Caki2 (cell line): ENCODE measurements at places on chromosomes 6 and 20.

DNA sequence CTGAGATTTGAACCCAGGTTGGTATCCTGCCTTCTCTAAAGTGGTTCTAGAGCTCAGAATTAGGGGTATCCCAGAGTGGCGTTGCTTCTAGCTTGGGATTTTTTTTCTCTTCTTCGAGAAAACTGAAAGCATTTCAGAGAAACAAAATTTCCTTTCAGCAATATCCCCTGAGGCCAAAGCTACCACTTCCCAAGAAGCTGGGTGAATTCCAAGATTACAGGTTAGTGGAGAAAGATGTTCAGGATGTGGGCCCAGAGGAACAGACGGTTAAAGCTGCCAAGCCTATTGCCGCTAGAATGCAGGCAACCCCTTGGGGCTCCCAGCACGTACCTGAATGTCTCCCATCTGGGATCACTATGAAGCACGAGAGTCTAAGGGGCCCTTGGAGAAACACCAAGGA lies 134.1 kb downstream of the FOXO3 start:
- no peak for DNase-seq

DNA sequence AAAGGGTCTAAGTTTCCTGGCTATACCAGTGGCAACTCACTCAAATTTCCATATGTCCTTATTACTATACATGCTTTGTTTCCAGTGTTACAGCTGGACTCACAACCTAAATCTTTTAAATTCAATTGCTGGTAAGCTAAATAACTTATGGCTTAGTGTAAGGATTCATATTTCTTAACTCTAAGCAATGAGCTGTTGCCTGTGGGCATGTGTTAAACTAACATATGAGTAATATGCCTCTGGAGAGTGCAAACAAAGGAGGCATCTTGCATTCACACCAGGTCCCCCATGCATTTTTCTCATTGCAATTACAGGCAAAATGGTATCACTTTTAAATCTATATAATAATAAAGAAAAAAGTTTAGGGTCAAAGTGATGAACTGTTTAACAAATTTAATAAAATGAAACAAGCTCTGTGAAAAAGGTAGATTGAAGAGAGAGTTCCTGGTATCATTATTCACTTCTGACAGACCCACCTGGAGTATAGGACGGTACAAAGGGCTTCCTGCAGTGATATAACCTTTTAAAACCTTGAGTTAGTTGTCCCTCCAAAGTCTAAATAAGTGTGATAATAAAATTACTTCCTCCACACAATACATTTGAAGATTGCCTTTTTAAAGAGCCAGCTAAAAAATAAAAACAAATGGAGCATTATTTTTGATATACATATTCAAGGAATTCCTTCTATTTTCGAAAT lies 57.6 kb upstream of the HMGCLL1 start:
- no peak for DNase-seq

DNA sequence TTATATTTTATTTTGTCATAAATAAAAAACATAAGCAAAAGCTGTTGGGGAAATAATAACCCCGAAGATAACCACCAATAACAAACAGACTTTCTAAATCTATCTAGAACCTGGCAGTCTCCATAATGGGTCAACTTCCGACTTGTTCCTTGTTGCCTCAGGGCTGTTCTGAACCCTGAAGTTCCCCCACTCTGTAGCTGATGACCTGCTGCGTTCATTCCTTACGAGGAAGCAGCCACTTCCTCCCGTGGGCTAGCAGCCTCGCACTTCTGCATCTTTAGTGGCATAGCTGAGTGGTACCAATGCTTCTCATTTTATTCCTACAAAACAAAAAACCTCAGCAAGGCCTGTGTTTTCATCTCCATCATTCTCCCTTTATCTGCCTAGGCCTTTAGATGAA lies 103.0 kb downstream of the PLEKHG1 start:
- DNase-seq: no peak

- no peak for DNase-seq
These were observed 74.4 kb downstream of the PRL start for GRCh38 chr6:22222469-22222868.

DNA sequence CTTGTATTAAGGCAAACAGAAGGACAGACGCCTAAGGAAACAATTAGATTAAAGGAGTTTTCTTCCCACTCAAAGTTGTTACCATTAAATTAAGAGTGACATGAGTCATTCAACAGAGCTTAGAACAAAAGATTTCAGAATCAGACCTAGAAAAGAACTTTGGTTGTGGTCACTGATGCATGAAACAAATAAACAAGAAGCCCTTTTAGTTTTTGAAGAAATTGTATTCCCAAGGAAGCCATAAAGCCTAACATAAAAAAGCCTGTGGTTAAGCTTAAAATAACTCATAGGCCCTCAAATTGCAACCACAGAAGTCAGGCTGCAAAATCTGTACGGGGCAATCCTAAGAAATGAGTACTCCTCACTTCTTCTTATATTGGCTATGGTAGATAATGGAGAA lies 17.9 kb upstream of the TRIM26 start:
- DNase-seq: no peak

- DNase-seq: no peak
These were observed 311.1 kb upstream of the TCF21 start for GRCh38 chr6:133577851-133578250.

- DNase-seq: no peak
These were observed 283.0 kb downstream of the SMOC2 start for GRCh38 chr6:168724033-168724432.

GRCh38 chr6:156889469-156889868 lies 112.3 kb downstream of the ARID1B start:
- DNase-seq: no peak

GRCh38 chr6:156852147-156852857 lies 75.1 kb downstream of the ARID1B start:
- DNase-seq: no peak

DNA sequence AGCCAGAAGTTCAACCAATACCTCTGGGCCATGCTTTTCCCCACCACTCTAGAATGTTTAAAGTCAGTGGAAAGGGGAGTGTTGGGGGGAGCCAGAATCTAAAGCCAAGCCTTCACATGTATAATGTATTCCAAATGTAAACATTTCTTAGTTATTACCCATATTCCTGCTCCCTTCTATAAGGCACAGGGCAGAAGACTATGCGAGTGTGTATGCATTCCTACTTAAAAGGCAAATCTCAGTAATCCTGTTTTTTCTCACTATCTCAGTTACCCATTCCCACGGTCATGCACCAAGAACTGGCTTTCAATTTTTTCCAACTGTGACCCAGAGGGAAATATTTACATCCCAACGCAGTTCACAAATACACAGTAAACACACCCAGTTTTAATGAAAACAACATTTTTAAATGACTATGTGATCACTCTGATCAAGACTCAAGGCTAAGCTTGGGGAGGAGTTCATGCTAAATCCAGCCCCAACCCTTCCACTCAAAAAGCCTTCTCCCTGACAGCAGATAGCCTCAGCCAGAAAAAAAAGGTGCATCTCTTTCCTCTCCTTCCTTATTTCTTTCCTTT lies 57.5 kb downstream of the EPB41L2 start:
- DNase-seq: no peak

DNA sequence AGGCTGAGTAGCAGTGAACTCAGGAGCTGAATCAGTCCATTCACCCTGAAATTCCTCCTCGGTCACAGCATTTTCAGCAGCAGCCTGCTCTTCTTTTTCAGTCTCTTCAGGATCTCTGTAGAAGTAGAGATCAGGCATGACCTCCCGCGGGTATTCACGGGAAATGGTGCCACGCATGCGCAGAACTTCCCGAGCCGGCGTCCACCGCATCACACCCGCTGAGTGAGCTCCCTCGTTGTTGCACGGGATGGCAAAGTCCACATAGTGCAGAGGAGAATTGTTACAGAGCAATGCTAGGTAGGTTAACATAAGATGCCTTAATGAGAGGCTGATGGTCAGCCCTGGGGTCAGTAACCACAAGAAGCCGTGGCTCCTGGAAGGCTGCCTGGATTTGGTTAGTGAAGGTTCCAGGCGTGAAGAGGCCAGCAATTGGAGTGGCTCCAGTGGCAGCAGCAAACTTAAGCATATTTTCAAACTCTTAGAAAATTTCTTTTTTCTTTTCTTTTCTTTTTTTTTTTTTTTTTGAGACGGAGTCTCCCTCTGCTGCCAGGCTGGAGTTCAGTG lies 113.5 kb upstream of the HDAC2 start:
- DNase-seq: no peak

DNA sequence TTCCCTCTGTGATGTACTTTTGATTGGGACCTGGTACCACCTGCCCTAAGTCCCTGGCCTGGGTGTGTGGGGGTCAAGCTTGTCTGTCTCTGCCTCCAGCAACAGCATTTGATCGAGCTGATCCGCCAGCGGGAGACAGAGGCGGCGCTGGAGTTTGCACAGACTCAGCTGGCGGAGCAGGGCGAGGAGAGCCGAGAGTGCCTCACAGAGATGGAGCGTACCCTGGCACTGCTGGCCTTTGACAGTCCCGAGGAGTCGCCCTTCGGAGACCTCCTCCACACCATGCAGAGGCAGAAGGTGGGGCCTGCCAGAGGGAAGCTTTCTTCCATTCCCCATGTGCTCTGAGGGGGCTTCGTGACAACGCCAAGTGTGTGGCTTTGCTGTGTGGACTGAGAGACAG lies 5.4 kb downstream of the GID8 start:
- DNase-seq: no peak

DNA sequence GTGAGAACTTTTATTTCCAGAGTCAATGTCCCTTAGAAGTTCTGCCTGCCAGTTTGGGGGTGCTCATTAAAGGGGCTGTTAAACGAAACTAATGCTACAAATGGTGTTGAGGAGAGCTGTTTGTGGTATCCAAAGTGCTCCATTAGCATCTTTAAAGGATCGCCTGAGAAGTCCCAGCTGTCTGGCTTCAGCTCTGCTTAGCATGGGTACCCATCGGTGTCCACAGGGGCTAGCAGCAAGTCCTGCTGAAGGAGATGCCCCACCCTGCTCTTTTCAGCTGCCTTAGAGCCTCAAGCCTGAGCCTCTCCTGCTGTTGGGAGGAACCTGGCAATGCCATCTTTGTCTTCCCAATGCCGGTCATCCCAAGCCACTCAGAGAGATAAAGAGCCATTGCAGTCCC lies 111.1 kb downstream of the FOXO3 start:
- no peak for DNase-seq

- no peak for DNase-seq
These were observed 58.2 kb downstream of the IRF4 start for GRCh38 chr6:449486-450419.

GRCh38 chr6:163351013-163351412 lies 63.5 kb upstream of the QKI start:
- DNase-seq: no peak

DNA sequence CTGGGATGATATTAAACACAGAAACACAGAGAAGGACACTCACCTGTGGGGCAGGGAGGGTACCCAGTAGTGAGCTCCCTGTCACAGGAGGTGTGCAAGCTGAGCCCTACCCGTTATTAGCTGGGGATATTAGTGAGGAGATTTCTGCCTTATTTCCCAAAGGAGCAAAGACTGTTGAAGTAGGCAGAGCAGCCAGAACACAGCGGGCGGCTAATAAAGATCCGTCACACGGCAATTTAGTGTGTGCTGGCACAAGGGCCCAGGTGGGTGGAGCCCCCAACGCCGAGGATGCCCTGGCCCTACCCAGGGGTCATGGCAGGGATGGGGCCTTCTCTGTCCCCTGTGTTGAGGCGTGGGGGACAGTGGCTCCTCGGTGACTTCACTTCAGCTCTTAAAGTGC lies 8.3 kb downstream of the VSTM2L start:
- DNase-seq: no peak

DNA sequence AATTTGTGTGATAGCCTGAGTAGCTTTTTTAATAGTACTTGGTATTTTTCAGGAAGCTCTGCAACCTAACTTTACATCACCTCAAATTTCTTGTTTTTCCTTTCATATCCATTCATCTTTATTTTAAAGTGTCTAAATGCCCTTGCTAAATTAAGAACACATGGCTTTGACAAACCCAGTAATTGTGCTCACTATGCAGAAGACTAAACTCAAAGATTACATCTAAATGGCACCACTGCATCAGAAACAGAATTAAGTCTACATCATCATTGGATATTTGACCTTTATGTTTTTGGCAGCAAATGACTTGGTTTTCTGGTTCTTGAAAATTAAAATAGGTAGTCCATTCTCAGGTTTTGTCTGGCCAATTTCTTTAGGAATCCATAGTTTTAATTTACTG lies 69.6 kb upstream of the HDGFL1 start:
- DNase-seq: no peak

GRCh38 chr6:39128106-39128505 lies 13.1 kb upstream of the SAYSD1 start:
- DNase-seq: no peak

GRCh38 chr6:7424058-7424457 lies 34.5 kb downstream of the RIOK1 start:
- DNase-seq: no peak

GRCh38 chr6:168609026-168609685 lies 168.2 kb downstream of the SMOC2 start:
- no peak for DNase-seq

DNA sequence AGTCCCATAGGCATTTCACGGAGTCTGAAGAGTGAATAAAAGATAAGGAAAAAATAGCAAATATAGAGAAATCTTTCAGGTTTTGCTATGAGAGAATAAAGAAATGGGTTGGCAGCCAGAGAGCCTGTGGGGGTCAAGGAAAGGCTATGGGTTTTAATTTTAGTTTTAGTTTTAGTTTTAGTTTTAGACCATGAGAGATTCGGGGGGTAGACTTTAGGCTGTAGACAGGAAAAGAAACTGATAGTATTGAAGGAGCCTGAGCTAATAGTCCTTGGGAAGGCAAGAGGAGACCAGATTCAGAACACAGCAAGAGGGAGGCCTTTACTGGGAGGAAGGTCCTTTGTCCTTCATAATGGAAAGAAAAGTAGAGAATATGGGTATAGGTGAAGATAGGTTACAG lies 19.3 kb downstream of the DOP1A start:
- DNase-seq: no peak

- no peak for DNase-seq
These were observed 37.6 kb upstream of the PLCB1 start for GRCh38 chr20:8094415-8094818.

GRCh38 chr6:116017546-116018295 lies 43.0 kb downstream of the FRK start:
- DNase-seq: no peak

DNA sequence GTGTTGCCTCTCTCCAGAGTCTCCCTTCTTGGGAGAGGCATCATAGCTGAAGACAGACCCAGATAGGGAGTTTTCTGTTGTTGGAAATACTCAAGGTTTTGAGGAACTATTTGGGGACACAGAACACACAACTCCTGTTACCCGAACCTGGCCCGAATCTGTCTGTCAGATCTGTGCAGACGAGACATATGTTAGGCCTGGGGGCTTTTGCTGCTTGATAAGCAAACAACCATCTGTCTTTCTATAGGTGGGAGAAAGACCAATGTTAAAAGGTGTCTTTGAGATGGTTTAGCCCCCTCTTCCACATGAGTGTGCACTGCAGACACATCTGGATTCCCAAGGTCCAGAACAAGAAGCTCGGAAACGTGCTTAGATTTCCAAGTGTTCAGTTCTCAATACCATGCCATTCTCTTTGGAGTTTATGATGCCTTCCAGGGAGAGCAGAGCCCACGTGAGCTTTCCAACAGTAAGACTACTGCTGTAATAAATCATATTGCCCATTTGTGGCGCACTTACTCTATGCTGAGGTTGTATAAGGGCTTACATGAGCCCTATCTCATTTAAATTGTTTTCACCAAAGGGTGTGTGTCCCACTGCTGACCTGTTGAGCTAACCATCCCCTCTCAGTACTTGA lies 3.8 kb upstream of the STX16 start:
- DNase-seq: no peak
